ENCODE measurements at places on chromosomes 2 and 18. TPM values are rescaled to one million over a fixed set of nuclear protein-coding genes. Genes with fewer than 3 reads are reported as not detected.

- DNase-seq, result no peak
These were observed 21.9 kb downstream of the ELAC1 start for GRCh38 chr18:50989711-50990110.

DNA sequence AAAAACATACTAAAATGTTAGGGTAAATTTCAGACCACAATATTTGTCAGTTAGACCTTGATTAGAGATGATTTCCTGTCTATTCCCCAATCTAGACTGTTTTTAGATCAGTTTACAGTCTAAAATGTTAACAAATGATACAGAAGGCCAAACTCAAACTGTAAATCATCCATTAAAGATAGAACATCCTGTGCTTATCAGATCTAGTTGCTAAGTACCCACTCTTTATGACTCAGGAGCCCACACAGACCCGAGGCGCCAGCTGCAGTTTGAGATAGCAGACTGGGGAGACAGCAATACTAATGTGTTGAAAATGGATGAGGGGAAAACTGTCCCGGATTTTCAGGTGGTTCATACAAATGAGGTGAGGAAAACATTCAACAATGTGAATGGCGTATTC is 113.3 kb downstream of the SCG2 start:
- DNase-seq, result no peak

DNA sequence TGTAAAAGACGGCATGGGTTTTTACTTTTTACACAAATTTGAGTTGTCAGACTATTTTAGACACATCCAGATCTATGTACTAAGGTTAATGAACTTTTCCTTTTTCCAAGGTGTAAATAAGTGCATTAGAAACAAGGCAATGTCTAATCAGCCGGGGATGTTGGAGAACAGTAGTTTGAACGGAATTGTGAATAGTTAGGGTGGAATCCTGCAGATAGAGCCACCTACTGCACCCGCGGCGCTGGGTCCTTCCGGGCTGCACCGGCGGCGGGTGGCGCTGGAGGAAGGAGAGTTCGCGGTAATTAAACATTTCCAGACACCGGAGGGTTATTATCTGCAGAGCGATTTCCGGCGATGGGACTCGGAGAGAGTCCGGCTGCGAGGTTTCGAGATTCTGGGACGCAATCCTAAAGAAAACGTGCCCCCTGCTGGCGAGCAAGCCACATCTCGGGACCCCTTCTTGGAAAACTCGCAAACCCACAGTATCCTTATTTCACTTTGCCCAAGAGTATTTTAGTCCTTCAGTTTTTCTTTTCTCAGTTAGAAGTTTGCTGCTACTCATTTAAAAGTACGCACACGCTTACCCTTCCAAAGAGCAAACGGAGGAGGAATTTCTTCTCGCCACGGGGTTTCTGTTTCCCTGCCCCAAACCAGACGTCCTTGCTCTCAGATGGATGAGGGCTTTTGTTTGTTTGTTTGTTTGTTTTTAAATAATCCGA is 4.5 kb upstream of the OSR1 start:
- no peak for DNase-seq

- no peak for DNase-seq
These were observed 515.5 kb upstream of the MYT1L start for GRCh38 chr2:2846332-2847208.

DNA sequence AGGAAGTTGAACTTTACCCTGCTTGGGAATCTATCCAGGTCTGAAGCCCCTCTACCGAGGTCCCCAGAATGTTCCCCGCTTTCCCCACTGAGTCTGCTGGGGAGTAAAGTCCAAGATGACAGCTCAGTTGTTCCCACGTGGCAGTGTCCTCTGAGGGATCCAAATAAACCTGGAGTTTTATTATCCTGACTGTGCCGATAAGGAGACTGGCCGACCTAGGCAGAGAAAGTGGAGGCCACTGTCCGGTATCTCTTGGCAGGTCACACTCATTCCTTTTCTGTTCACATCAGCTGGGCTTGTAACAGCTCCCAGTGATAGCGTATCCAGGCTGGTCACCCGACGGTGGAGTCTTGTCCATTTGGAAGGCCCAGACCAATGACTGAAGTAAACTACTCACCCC is 27.5 kb upstream of the C18orf32 start:
- no peak for DNase-seq

DNA sequence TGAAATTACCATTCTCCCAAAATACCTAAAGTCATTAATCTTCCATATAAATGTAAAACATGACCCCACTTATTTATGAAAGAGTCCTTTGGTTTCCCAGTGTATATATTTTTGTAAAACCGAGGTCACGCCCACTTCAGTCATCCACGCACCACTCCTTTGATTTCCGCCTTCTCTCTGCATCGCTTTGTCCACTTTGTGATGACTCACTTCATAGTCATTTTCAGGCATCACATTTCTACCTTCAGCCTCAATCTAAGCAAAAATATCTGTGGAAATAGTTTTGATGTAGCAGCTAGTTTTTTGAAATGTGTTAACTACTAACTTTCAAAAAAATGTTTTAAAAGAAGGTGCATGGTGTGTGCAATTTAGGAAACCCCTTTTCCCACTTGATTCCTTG is 793.5 kb upstream of the SOX11 start:
- DNase-seq, result no peak

Gene ASXL3
- total RNA-seq, result 0.07 TPM

Measured in pulmonary artery endothelial cell (primary cell).